Right renal pelvis (tissue), 4 donors: ENCODE measurements at places on chromosomes 7 and 10.

DNA sequence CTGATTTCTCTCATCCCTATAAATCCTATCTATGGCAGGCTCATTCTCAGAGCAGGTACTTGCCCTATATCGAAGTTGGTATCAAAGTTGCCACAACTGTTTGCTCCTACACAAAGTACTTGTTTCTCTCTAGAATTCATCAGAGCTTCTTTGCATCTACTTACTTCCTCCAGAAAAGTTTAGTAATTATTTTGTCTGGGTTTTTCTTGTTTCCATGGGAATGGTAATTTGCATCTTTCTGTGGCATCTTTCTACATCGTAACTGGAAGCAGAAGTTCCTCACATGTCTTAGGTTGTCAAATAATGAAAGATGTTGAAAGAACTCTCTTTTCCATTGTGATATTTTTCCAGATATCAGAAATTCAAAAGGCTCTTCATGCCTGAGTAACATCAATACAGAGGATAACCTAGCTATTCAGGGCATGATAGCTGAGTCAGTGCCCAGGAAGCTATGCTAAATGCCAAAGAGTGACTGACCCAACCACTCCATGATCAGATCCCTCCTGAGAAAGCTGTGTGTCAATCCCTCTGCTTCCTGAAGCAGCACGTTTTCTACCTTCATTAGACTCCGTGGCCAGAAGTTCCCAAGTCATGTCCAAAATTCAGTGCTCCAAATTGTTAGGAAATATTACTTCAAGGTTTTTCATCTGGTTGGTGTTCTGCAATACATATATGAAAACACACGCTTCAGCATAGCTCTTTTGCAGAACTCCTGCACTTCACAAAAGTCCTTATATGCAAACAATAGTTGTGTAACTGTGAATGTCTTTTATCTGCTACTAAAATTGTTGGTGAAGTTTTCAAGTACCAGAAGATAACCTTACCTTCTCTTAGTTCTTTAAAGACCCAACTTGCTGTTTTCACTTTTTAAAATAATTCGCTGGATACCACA lies 216.5 kb downstream of the VTI1A start:
- DNase-seq = no peak

DNA sequence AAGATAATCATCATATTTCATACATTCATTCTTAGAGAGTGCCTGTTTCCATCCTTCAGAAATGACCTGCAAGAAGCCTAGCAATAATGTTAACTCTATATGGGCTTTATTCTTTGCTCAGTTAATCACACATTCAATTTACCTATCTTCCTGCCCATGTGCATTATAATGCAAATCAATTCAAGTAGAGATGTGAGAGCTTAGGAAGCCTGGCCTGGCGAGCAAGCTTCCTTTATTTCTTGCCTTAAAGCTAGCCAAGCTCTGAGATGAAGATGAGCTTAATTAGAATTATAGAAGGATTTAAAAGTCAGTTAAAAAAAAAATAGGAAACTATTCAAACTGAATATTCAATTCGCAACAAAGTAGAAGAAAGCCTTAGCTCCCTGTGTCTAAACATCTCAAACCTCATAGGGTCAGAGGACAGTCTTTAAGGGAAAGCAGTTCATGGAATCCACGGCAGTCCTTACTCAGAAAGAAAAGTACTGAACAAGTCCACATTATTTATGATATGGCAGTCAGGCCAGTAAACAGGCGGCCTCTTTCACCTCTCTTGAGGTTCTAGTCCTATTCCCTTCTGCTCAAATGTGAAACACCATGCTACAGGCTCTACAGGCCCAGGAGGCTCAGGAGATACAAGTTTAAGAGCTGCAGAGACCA lies 214.1 kb downstream of the TFEC start:
- no peak for DNase-seq

DNA sequence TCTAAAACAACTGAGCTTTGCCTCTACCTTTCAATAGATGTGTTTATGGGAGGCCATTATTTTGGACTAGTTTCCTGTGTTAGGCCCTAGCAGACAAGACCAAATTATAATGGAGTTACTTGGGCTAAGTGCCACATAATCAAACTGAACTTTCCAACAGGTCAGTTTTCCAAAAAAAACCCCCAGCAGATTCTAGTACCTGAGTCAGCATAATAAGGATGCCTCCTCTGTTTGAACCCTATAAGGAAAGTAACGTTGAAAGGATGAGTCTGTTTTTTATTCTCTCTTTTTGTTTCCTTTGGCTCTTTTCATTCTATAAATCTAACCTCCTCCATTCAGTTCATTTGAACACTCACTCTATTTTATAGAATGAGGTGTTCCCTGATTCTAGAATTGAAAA lies 148.1 kb upstream of the FAM3C start:
- no peak for DNase-seq

GRCh38 chr10:67697724-67698131 lies 1.7 kb upstream of the CTNNA3 start:
- peak; percentile 16 for DNase-seq

GRCh38 chr10:104441329-104442000 lies 87.8 kb downstream of the CFAP58 start:
- DNase-seq = no peak

DNA sequence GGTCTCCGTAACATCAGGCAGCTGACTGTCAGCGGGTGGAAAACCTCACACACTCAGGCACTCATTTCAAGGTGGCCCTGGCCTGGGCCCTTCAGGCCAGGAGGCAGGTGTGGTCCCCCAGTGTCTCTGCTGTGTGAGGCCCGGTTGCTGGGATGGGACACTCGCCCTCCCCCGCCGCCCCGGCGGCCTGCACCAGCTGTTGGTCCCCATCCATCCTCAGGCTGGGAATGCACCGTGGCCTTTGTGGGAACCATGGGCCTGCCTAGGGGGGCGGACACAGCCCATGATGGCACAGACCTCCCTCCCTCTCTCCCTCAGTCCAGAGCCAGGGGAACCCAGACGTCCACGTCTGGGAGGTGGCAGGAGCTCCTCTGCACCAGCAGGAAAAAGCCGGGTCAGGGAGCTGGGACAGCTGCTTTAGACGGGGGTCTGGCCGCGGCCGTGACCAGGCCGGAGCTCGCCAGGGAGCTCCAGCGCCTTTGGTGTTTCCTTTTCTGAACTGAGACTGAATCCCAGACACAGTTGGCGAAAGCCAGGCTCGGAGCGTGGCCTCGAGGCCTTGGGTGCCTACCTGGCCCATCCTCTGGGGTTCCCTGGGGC lies 15.7 kb downstream of the ADGRA1 start:
- no peak for DNase-seq

DNA sequence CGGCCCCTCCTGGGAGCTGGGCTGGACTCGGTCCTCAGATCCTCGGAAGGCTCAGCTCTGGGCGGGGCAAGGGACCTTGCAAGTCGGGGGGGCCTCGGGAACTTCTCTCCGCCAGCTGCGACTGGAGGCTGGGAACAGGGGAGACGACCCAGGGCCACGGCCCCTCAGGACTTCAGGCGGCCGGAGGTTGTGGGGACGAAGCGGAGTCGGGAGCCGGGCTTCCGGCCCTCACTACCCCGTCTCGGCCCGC lies 2.6 kb downstream of the ADIRF start:
- DNase-seq = no peak

- DNase-seq = no peak
Measured at GRCh38 chr7:140885735-140886334, 38.9 kb downstream of the BRAF start.

GRCh38 chr10:18786478-18786877 lies 127.2 kb downstream of the ARL5B start:
- no peak for DNase-seq

DNA sequence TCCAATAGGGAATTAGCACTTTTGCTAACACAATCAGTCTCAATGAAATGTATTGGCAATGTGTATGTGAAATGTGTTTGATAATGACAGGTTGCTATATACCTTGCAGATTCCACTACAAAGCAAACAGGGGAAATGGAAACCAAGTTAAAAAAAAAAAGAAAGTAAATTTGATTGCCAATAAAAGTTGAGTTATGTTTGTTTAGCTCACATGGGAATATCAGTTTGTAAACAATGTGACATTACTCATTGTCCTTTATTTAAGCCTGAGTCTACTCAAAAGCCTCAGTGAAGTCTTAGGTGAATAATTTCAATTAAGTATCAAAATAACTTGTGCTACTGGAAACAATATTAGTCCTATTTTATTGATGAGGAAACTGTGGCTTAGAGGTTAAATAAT lies 285.2 kb downstream of the CACNA2D1 start:
- no peak for DNase-seq

- DNase-seq = no peak
Measured at GRCh38 chr7:27224983-27225934, 17.3 kb upstream of the EVX1 start.

DNA sequence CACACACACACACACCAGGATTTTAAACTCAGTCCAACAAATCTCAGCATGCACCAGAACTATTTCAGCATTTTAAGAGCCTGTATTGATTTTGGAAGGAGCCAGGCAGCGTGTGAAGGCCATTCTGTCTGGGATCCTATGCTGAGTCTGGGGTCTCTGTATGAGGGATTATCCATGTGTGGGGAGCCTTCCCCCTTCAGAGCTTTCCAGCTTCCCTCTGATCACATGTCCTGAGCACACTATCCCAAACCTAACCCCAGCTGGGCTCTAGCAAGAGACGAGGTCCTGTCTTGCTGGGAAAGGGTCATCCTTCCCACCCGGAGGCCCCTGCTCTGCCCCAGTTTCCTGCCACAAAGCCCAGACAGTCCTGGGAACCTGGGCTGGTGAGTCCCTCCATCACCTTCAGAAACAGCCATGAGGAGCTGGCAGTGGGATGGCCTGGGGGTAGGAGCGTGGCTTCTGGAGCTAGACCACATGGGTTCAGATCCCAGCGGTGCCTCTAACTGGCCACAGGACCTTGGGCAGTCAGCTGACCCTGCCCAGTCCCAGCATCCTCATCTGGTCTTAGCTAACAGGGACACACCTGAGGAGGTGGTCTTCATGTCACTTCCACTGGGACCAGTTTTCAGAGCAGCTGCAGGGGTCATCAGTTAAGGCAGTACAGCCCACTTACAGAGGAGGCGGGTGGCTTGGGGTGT lies 79.6 kb upstream of the RET start:
- DNase-seq = no peak

DNA sequence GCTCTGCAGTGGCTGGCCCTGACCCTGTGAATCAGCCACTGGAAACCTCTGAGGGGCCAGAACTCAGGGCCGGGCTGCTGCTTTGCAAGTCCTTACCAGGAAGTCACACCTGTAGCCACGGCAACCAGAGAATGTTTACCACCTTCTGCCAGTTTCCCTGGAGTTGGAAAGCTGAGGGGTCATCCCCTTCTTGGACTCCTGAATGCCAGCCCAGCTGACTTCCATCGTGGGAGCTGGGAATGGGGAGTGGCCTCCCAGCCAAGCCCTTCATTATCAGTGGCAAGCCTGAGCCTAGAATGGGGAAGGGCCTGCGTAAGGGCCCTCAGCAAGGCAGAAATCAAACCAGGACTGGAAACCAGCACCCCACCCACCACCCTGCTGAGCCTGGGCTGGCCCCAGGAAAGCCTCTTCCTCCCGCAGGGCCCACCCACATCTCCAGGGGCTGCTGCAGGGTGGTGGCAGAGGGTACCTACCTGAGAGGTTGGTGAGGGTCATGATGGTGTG lies 6.5 kb upstream of the CRHR2 start:
- no peak for DNase-seq

GRCh38 chr10:6151087-6151977 lies 51.4 kb upstream of the PFKFB3 start:
- DNase-seq = no peak

DNA sequence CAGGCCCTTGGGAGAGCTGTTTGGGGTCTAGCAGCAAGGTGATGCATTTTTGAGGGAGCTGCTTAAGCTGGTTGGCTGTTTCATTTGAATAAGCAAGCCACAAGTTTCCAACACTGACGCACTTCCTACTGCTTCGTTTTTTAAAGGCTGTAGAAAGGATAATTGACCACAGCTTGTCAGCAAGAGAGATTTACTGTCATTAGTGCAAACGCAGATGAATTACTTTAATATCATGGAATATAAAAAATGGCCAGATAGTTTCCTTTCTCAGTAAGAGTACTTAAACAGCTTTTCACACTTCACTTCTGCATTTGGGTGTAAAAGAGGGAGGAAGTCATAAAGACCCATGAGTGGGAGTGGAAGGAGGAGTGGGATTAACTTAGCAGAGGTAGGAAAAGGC lies 61.5 kb downstream of the FZD1 start:
- DNase-seq = no peak

DNA sequence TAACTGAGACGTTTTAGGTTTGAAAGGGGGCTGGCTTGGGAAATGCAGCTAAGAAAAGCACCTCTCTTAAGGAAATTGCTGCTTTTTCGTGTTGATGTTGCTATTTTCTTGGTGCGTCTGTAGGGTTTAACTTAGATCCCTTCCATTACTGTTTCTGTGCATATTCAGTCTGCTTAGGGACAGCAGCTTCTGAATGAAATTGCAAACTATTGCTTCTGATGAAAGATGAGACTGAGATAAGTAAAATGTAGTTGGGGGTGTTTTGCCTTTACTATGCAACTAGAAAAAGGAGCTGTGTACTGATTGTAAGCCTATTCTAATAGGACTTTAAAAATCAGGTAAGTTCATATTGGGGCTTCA lies 772 bp downstream of the HDAC9 start:
- peak; percentile 5 for DNase-seq

GRCh38 chr10:71975871-71976725 lies 11.9 kb downstream of the CHST3 start:
- DNase-seq = no peak

DNA sequence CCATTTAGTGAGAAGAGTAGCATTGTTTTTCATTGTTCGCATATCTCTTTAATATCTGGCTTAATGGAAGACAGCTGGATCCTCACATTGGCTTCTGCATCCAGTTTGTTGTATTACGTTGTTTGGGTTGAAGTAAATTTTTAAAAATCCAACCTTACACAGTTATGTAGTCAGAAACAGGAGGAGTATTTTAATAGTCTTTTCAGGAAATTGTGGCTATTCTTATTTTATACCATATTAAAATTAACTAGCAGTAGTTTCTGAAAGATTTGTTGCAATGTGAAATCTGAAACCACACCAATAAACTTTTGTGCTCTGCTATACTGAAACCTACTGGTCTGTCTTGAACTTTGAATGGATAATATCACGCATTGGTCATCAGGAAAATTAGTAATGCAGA lies 27.9 kb downstream of the MYPN start:
- DNase-seq = no peak

DNA sequence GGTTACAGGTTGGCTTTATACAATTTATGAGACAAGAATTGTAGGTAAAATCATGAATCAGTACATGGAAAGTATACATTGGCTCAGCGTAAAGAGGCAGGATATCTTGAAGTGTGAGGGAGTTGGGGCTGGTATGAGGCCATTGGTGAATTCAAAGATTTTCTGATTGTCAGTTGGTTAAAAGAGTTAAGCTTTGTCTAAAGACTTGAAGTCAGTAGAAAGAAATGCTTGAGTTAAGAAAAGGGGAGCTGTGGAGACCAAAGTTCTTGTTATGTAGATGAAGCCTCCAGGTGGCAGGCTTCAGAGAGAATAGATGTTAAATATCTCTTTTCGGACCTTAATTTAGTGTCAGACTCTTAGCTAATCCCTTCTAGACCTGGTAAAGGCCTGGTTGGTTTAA lies 341.0 kb downstream of the GALNT17 start:
- no peak for DNase-seq
